ENCODE measurements at places on chromosomes 1 and 21.

DNA sequence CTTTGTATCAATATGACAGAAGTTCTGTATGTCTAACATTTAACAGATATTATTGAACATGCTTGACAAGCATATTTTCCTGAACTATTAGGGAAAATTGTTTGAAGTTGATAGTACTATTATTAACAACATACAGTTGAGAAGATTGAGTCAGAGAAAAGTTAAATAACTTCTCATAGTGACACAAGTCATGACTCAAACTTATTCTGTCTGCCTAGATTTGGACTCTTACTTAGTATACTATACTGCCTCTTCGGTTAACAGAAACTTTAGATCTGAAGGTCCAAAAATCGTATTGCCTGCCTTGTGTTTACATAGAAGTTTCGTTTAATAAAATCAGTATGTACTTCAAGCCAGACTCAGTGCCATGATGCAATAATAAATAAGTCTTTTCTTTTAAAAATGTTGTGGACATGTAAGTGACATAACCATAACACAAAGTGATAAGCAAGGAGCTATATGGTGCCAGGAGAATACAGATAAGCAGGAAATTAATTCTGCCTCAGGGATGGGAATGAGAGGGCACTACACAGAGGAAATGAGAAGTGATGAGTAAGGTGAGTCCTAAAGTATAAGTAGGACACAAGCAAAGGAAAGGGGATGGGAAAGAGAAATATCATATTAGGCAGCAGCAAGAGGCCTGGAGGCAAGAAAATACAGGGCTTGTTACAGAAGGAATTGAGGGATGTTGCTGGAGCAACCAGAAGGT is 48.1 kb downstream of the LHX9 start:
- DNase-seq = no peak

- no peak for DNase-seq
These were observed 9.0 kb downstream of the LRRC40 start for GRCh38 chr1:70196333-70196732.

DNA sequence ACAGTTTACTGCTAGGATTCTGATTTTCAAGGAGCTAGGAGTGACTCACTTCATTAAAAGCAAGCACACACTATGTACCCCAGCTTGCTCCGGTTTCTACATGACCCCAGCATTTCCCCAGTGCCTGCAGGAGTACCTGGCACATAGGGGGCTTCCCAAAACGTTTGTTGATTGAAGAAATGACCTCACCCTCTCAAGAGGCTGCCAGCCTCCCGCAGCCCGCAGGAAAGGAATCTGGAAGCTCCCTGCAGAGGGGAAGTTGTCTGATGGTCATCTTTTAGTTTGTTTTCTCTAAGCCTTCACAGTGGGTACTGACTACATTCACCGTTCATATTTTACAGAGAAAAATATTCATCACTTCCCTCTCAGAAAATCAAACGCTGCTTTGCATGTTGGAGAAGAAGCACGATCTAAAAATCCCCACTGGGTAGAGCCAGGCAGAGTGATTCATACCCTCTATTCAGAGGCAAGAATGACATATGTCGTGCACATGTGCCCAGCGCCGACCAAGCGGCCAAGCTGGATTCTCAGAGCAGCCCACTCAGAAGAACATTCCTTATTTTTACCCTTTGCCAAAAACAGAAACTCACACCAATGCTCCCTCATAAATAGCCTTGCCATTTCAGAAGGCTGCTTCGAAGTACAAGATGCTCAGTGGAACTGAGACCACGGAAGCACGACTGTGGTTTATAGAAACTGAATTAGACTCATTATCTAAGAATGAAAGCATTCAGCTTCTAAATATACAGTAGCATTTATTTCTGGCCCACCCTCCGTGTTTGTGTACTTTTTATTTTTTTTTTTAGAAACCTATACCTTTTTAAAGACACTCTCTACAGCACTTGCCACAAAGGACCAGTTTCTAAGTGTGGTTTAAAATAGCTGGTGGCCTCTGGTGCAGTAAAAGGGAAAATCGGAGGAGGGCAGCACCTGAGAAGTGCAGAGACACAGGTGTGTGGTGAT is 143.2 kb downstream of the MIS18A start:
- DNase-seq = no peak

DNA sequence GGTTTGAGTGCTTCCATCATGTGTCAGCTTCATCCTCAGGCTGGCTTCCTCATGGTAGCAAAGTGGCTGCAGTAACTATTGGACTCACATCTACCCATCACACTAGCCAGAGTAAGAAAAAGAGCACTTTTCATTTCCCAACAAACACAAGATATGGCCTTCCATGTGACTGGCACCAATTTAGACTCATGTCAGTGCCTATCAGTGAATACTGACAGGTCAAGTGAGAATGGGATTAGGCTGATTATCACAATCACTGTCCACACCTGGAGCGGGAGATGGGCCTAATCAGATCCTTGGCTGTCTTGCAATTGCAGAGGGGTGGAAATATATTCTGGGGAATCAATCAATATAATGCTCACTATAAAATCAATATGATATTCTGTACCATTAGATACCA is 2.9 kb upstream of the RABGAP1L start:
- DNase-seq = no peak

GRCh38 chr1:94004924-94005323 is 95.7 kb upstream of the GCLM start:
- DNase-seq = no peak

- no peak for DNase-seq
These were observed 28.7 kb downstream of the MRPL37 start for GRCh38 chr1:54228638-54229079.

DNA sequence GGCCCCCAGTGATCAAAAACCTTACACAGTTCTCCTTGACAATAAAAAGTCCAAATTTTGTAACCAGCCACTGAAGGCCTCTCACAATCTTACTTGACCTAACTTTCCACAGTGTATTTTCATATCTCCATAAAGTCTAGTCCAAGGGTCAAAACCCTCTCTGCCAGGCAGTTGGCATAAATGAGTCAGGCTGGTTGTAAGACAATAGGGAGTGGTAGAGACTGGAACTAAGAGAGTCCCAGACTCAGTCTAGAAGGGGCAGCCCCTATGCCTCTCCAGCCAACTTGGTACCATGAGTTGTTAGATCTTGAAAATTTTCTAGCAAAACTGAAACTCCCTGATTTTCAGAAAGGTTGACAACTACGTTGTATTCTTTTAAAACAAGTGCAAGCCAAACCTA is 21.0 kb downstream of the KIF21B start:
- no peak for DNase-seq

Data from stimulated activated CD8-positive, alpha-beta memory T cell treated with anti-CD3 and anti-CD28 coated beads, Interleukin-2, amount 100 ng/mL, for 1 hour (primary cell).